ENCODE measurements at places on chromosomes 2 and 18.

DNA sequence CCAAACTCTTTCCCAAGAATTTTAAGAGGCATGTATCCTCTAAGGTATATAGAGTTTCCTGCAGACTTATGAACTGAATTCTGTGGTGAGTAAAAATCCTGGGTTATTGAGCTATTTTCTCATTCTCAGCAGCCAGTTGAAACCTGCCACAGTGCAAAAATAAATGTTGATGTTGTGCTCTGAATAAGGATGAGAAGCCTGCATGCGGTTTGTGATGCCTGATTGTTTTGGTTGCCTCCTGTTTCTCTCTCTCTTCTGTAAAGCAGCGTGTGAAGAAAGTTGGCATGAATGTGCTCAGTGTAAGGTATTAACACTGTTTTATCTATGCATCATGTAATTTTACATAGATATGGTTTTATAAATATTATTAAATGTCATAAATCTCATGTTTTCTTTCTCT, 452.6 kb downstream of the CDH2 start:
- no peak for DNase-seq

DNA sequence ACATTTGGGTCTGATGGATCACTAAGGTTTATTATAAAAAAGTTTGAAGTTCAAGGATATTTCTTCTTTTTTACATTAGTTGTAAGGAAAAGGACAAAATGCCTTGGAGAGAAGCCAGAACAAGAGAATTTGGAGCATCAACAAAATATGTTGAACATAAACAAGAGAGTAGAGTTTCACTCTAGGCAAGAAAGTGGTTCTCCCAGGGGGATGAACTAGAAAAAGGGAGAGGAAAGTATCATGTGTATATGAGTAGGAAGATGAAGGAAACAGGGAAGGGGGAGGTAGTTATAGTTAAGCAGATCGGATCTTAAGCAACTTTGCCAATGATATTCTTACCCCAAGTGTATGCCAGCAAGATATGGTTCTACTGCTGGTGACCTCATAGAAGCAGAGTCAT, 63.8 kb upstream of the GALNT3 start:
- DNase-seq, result no peak

GRCh38 chr18:2776601-2777000, 70.2 kb upstream of the EMILIN2 start:
- DNase-seq, result no peak

DNA sequence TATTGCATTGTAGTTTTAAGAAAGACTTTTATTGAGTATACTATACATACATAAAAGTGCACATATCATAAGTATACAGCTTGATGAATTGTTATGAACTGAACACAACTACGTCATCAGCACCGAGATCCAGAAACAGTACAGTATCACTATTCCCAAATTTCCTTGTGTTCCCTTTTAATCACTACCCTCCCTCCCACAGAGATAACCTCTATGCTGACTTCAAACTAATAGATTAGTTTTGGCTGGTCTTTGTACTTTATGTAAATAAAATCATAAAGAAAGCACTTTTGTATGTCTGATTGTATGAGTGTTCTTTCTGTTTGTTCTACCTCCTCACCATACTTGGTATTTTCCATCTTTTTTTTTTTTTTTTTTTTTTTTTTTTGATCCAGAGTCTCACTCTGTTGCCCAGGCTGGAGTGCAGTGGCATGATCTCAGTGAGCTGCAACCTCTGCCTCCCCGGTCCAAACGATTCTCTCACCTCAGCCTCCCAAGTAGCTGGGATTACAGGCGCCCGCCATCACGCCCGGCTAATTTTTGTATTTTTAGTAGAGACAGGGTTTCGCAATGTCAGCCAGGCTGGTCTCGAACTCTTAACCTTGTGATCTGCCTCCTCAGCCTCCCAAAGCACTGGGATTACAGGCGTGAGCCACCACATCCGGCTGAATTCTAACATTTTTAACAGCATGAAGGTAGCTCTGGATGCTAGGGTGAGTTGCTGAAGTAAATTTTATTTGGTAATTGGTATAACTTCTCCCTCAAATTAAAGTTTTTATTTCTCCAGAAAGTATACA, 43.3 kb upstream of the RAB1A start:
- DNase-seq, result no peak

DNA sequence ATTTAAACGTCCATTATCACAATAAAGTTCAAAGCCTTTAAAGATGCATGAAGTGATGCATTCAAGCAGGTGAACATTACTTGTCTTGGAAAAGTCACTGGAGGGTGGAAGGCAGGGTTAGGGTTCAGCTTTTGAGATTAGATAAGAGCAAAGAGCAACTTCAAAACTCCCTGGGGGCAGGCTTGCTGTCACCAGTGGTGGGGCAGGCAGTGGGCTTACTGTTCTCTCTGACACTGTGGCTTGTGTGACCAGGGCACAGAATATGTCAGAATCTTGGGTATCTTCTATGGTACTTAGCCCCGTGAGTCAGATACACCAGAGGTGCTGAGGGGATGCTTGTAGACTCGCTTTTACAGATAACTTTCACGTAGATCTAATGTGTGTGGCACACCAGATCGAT, 52.8 kb downstream of the WIPF1 start:
- DNase-seq, result no peak

Data from COR-L47 (cell line).